ENCODE measurements at places on chromosomes 7 and 10.

DNA sequence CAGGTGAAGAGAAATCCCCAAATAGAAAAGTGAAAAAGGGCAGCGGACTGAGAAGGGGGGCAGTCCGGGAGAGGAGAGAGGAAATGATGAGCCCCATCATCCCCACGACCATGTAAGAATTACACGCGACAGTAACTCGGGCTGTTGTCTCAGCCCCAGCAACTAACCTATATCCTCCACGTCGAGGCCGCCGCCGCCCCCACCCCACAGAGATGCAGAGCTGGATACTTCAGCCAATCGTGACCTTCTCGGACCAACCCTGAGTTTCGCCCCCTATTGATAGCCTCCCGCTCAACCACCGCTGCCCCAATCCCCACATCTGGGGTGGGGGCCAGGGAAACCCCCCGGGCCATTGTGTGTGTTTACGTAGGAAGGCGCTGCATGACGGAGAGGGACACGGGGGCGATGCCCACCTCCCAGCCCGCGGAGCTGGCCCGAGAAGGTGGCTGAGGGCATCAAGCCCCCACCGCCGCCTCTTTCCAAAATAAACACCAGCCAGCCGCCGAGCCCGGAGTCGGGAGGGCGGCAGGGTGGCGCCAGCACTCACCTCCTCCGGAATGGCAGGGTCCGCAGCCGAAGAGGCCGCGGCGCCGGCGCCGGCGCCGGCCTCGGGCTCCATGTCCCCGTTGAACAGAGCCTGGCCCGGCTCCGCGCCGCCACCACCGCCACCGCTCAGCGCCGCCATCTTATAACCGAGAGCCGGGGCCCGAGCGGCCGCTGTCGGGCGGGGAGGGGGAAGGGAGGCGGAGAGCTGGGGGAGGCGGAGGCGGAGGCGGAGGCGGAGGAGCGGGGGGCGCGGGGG is 509 bp downstream of the BRAF start:
- DNase-seq, result peak; percentile 88

DNA sequence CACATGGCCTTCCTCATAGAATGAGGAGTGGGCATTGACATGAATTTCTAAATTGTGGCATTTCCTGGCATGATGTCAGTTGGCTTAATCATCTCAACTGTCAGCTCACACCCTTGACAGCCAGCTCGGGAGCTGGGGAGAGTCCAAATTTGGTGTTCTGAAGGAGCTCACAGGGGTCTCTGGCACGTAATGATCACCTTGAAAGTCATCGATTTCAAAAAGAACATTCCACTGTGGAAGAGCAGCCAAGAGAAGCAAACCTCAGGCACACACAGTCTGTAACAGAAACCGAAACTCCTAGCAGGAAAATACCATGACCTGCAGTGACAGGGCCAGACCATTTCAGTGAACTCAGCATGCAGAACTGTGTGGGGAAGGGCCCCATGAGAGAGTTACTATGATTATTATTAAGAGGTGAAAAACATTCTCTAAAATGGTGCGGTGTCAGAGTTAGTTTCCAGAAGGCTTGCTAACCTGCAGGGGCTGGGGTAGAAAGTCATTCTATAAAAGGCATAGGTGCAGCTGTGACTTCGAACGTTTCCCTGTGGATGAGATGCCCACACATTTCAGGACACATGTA is 26.4 kb upstream of the KLF6 start:
- no peak for DNase-seq

GRCh38 chr10:36725581-36726520 is 399.5 kb upstream of the ANKRD30A start:
- peak; percentile 11 for DNase-seq

DNA sequence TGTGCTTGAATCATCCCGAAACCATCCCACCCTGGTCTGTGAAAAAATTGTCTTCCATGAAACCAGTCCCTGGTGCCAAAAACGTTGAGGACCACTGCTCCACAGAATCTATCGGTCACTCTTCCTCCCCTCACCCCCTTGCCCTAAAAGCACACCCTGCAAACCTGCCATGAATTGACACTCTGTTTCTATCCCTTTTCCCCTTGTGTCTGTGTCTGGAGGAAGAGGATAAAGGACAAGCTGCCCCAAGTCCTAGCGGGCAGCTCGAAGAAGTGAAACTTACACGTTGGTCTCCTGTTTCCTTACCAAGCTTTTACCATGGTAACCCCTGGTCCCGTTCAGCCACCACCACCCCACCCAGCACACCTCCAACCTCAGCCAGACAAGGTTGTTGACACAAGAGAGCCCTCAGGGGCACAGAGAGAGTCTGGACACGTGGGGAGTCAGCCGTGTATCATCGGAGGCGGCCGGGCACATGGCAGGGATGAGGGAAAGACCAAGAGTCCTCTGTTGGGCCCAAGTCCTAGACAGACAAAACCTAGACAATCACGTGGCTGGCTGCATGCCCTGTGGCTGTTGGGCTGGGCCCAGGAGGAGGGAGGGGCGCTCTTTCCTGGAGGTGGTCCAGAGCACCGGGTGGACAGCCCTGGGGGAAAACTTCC is 784 bp upstream of the SERPINE1 start:
- DNase-seq, result no peak

DNA sequence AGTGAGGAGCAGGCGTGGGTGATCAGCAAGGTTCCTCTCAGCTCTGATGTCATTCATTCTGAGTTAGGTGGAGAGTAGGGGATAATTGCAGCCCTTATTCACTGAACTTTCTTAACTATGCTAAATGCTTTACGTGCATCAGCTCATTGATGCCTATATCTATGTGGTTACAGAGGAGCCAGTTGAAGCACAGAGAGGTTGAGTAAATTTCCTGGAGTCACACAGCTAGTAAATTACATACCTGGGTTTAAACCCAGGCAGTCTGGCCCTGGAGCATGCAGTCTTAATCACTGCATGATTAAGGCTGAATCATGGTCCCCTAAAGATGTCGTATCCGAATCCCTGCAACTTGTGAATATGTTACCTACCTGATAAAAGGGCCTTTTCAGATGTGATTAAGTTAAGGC is 99.6 kb downstream of the GRK5 start:
- no peak for DNase-seq

DNA sequence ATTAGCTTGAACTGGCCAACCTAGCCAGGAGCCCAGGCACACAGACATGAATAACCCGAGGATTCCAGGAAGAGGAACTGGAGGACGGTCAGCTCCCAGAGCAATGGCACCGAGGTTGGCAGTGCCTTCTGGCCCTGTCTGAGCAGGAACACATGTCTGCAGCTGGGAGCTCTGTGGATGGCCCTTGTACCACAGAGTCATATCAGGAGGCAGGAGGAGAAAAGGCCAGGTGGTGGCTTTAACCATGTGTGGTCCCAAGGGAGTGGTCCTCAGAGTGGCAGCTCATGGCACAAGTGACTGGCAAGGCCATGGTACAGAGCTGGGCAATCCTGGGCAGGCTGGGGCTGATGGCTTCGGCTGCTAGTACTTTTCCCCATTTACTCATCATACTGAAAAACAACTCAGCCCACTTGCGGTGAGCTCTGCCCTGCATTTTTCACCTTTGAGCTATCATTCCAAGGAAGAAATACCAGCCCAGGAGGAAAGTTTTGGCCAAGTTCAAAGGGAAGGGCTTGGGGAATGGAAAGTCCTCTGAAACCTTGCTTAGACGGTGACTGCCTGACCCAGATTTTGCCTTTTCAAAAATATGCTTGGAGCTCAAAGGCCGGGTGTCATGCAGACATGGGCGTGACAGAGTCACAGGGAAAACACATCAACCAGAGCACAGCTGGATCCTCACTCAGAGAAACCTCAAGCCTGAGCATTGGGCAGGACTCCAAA is 25.7 kb upstream of the LOXL4 start:
- DNase-seq, result no peak

DNA sequence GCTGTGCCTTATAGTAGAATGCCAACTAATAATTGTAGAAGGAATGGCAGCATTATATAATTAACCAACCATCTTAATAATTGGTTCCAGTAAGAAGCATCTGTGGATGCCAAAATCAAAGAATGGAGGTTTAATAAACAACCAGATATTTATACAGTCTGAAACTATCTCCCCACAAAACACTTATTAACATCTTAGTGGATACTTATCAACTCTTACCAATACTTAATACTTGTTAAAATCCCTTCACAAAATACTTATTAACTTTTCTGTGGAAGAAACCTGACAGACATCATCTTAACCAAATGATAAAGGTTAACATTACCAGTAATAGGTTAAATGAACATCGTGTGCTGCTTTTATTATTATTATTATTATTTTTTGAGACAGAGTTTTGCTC is 29.1 kb upstream of the FAM107B start:
- DNase-seq, result no peak

DNA sequence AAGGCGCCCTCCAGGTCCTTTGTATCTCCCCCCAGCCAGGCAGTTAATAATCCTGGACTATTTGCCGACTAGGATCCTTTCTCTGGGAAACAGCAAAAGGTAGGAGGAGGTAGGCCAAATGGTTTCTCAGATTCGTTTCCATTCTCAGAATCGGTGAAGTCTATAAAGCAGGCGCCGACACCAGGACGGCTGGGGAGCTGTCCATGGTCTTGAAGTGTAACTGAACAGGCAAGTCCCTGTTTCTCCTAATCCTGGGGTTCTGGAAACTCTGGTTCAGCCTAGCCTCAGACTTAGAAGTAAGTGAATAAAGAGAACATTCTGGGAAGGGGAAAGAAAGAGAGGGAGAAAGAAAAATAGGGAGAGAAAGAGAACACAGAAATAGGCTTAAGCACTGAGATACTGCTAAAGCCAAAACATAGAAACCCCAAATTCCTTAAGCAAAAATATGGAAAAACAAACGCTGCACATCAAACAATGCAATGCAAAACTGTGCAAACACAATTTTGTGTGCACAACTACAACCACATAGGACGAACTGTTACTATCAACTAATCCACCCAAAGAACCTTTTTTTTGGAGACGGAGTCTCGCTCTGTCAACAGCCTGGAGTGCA is 11.1 kb upstream of the INA start:
- DNase-seq, result no peak

- DNase-seq, result no peak
These were observed 86.3 kb upstream of the MKLN1 start for GRCh38 chr7:131241386-131241785.

DNA sequence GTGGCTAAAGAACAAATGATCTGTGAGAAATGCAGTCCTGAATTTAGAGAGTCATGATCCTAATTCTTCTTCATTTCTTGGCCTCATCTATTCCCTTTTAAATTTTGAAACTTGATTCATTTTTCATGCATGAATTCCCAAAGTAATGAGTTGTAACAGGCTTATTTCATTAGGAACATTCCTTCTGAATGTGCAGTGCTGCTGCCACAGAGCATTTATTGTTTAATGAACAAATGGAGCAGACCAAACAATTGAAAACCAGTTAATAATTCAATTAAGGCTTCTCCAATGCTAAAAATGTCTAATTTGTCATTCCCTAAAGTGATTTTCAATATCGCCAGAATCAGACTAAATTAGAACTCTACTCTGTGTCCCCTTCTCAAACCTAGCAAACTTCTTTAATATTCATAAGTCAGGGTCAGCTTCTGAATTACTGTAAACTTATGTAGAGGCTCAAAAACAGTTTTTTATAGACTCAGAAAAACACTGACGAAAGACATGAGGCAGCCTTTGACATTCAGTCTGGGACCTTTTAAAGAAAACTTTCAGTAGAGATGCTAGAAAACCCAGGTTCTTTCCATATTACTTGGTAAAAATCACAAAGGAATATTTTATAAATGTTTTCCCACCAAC is 14.5 kb downstream of the LSMEM1 start:
- no peak for DNase-seq

DNA sequence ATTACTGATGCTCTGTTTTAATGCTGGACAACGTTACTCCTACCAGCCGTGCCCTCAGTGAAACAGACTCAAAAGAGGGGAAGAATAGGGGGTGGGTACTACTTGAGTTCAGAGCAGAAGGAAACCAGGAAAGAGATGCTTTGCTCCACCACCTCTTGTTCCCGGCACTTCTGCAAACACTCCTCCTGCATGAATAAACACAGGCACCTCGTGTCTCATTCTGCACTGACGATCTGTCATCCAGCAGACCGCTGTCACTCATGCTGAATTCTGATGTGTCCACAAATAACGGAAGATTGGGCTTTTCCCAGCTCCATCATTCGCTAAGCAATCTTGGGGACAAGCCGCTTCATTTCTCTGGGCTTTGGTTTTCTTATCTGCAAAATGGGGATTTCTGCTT is 26.7 kb downstream of the YWHAG start:
- DNase-seq, result no peak

- DNase-seq, result no peak
These were observed 79.0 kb downstream of the HIPK2 start for GRCh38 chr7:139698844-139699243.

- no peak for DNase-seq
These were observed 147.7 kb upstream of the SLC26A5 start for GRCh38 chr7:103593691-103594090.

DNA sequence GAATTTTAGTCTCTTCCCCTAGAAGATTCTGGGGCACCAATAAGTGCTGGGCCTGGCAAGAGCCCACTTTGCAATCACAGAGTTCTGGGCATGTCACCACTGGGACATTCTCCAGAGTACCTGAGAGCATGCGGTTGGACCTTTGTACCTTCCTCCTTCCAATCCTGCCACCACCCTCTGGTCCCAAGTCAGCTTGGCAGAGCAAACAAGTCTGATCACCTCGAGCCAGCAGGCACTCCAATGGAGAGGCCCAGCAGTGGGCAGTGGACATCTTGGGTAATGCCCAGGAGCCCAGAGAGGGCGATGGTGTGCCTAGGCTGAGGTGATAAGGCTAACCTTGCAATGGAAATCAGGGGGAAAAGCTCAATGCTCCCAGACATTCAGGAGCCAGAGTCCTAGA is 43.4 kb downstream of the SH3PXD2A start:
- no peak for DNase-seq

GRCh38 chr10:36640626-36641025 is 484.8 kb upstream of the ANKRD30A start:
- DNase-seq, result no peak

DNA sequence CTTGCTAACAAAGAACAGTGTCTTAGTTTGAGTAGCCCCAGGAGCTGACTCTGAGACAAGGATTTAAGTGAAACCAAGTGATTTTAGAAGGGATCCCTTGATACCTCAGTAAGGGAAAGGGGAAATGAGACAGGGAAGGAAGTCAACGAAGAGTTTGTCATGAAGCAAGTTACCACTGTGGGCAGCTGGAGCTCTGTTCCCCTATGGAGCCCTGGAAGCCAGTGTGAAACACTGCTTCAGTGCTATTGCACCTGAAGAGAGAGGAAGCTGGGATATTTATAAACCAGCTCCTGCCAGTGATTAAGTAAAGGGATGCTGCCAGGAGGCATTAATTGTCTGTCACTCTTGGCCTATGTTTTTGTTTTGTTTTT is 58.9 kb upstream of the WAPL start:
- DNase-seq, result no peak

GRCh38 chr10:44383749-44384600 is 922 bp downstream of the CXCL12 start:
- no peak for DNase-seq
